ENCODE measurements at places on chromosomes 3 and 15.

DNA sequence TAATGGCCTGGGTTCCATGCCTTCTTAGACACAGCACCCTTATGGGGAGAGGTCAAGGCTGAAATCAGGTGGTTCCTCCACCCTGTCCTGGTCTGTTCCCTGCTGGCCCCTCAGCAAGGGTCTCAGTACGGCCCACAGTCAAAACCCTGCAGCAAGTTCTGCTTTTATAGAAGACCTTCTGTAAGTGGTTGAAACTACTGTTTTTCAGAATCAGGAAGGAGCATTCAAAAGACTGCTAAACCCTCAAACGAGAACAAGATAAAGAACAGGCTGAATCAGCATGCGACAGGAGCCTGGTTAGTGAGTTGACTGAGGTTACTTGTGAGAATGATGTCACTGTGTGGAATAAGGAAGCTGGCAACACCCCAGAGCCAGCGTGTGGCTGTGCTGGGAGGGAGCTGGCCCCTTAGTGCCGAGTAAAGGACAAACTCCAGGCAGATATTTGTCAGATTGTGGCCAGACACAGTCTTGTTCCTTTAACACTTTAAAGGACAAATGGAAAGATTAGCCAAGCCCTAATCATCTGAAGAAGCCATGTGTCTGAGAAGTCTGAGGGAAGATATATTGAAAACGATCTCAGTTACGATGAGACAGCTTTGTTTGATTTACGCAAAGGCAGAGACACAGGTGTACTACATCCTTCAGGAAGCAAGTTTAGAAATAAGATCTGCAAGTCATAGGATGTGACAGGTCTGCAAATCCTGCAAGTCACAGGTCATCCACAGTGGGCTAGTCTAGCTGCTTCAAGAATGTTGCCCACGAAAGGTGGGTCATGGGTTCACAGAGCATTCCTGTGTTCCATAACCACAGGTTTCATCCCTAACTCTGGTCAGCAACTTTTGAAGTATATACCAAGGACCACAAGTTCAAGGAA, 54.0 kb downstream of the B3GNT5 start:
- DNase-seq = peak; percentile 66

GRCh38 chr3:43001556-43002121, 22.5 kb downstream of the GASK1A start:
- no peak for DNase-seq

DNA sequence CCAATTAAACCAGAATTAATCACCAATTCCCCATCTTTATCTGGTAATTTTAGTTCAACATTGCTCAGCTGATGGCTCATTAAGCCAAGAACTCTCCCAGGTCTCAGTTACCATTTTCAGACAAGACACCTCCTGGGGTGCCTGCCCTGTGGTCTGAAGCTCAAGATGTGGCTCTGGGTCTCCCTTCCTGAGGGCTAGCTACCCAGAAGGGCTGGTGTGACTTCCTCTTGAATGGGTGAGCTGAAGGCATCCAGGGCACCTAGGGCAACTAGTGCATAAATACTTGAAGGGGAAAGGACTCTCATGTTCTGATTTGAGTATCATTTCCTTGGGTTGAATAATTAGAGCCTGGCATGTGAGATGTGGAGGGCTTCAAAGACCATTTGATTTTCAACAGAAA, 6.7 kb upstream of the TM4SF1 start:
- DNase-seq = no peak

DNA sequence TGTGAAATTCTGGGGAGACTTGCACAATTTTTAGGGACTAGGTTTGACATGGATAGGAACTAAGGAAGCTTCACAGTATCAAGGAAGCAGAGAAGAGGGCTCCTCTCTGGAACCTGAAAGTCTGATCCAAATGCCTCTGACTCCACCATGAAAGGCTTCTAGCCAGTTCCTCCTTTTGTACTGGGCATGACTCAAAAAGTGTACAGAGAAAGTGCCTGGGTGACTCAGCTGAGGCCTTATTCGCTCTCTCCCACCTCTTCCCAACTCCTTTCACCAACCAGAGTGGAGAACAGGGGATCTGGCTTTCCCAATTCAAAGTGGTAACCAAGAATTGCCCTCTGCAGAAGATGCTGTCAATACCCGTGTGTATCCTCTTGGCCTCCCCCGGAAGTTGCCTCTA, 342.9 kb upstream of the PROK2 start:
- DNase-seq = no peak

- DNase-seq = peak; percentile 14
Measured at GRCh38 chr3:9179826-9180763, 69.4 kb downstream of the SRGAP3 start.

GRCh38 chr15:99735868-99736267, 2.6 kb upstream of the LYSMD4 start:
- no peak for DNase-seq

DNA sequence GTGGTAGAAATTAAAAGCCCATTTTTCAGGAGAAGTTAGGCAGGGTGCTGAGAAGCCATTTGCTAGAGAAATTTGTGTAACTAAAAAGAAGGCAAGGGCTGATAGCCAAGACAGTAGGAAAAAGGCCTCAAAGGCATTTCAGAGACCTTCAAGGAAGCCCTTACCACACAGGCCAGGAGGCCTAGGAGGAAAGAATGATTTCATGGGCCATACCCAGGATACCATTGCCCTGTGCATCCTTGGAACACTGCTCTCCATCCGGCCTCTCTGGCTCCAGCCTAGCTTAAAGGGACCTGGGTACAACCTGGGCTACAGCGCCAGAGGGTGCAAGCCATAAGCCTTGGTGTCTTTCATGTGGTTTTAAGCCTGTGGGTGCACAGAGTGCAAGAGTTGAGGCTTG, 193.6 kb upstream of the GRM7 start:
- no peak for DNase-seq

All from activated CD4-positive, alpha-beta T cell treated with anti-CD3 and anti-CD28 coated beads for 48 hours (primary cell).